Prostate gland (tissue), 2 donors: ENCODE measurements at places on chromosomes 6 and 20. TPM values are rescaled to one million over a fixed set of nuclear protein-coding genes. Genes with fewer than 3 reads are reported as not detected.
A peak's percentile ranks its signal among the peaks of the same experiment; 100 is the strongest.

GRCh38 chr20:4567170-4567569 lies 154.5 kb upstream of the PRND start:
- H3K27me3 ChIP-seq = no peaks in the 10 kb centered on the region
- no peak overlapping the region for H3K4me3 ChIP-seq
- no peaks in the 10 kb centered on the region for H3K4me1 ChIP-seq
- no peak overlapping the region for H3K27ac ChIP-seq

- no peaks in the 10 kb centered on the region for H3K36me3 ChIP-seq
- no peak overlapping the region for H3K4me3 ChIP-seq
- no peak overlapping the region for H3K27ac ChIP-seq
- no peaks in the 10 kb centered on the region for H3K4me1 ChIP-seq
- H3K27me3 ChIP-seq = no peaks in the 10 kb centered on the region
Observed at GRCh38 chr6:148793721-148794120, 46.9 kb downstream of the UST start.

- no peaks in the 10 kb centered on the region for H3K36me3 ChIP-seq
- H3K27ac ChIP-seq = no peak overlapping the region
- no peak for DNase-seq
- H3K4me1 ChIP-seq = no peaks in the 10 kb centered on the region
Observed at GRCh38 chr6:89775150-89775549, 44.4 kb downstream of the MDN1 start.

DNA sequence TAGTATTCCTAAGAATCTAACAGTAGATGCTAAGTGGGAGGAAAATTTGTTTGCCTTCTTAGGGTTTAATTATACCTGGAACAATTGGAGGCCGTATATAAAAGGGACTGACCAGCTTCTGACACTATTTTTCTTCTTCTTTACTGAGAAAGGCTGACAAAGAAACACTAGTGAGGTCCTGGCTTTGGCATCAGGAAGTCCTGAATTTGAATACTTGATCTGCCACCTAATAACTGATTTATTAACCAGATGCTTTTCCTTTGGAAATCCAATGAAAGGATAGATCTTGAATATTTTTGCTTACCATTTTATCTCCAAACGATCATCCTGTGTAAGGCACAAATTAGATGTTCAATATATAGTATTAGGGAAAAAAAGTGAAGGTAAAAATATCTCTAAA lies 382.5 kb downstream of the CENPW start:
- no peak overlapping the region for H3K27ac ChIP-seq
- no peaks in the 10 kb centered on the region for H3K27me3 ChIP-seq
- no peaks in the 10 kb centered on the region for H3K36me3 ChIP-seq
- H3K4me3 ChIP-seq = no peak overlapping the region

DNA sequence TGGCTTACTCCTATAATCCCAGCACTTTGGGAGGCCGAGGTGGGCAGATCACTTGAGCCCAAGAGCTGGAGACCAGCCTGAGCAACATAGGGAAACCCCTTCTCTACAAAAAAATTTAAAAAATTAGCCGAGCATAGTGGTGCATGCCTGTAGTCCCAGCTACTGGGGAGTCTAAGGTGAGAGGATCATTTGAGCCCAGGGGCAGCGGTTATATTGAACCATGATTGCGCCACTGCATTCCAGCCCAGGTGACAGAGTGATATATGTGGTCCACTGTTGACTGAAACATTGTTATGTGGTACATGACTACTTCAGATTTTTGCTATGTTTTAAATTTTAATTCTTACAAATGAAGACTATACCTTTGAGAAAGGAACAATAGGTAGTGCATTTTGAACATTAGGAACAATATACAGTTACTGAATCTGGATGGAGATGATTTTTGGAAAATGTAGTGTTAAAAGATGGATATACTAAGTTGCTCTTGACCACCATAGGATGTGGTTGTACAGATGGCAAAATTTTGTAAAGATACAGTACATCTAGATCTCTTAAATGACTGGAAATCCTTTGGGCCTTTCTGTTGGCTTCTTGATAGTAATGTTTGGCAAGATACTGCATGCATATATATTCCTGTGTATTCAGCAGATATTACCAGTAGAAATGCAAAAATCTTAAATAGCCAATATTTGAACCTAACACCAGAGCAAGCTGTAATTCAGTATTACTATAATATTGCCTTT lies 35.9 kb downstream of the MAPK14 start:
- no peak for DNase-seq
- H3K4me1 ChIP-seq = peaks cover 2% of the 10 kb centered on the region
- no peaks in the 10 kb centered on the region for H3K36me3 ChIP-seq
- H3K4me3 ChIP-seq = no peak overlapping the region
- H3K27ac ChIP-seq = no peak overlapping the region

LHFPL5 gene
- total RNA-seq = not detected

DNA sequence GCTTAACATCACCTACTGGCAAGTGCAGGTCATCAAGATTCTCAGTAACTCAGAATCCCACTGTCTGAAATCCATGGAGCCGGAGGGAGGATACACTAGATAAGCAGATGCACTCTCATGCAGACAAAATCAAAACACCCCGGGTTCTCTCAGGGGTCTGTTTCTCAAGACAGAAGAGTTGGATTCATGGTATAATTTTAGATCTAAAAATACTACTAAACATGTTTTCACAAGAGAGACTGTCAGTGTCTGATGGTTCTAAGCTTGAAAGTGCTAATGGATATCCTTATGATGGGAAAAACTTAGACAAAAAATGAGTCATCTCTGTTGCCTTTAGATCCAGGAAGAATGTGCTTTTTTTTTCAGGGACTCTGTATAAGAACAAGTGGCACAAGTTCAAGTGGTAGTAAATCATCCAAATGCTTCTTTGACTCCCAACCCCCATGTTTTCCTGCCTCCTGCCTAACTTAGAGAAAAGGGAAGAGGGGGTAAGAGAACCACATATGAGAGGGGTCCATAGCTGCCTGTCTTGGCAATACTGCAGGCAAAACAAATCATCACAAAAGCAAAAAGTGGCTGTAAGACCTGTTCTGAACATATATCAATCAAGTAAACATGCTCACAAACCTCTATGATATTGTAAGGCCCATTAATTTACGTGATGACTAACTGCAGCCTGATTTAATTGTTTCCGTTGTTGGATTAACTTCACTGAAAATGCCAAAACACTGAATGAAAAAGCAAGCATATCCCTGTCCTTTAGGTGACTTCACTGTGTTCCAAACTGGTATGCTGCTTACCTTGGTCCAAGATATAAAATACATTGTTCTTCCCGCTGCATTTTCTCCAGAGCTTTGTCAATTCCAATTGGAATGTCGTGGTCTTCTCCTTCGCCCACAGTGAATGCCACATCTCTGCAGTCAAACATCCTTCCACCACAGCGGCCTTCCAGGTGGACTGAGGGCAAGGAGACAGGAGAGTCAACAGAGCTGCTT lies 84.0 kb upstream of the TULP1 start:
- peaks cover 19% of the 10 kb centered on the region for H3K4me1 ChIP-seq
- no peak for DNase-seq
- H3K27me3 ChIP-seq = no peaks in the 10 kb centered on the region
- H3K4me3 ChIP-seq = no peak overlapping the region
- peak overlapping the region; percentile 93 for H3K27ac ChIP-seq

HMGN3 gene
- total RNA-seq = 117 TPM

IFNGR1 gene
- 65.3 TPM for total RNA-seq

GRCh38 chr6:46437671-46438221 lies 53.5 kb downstream of the RCAN2 start:
- no peak overlapping the region for H3K4me3 ChIP-seq
- no peaks in the 10 kb centered on the region for H3K27me3 ChIP-seq
- H3K4me1 ChIP-seq = no peaks in the 10 kb centered on the region
- no peaks in the 10 kb centered on the region for H3K36me3 ChIP-seq
- no peak overlapping the region for H3K27ac ChIP-seq

DNA sequence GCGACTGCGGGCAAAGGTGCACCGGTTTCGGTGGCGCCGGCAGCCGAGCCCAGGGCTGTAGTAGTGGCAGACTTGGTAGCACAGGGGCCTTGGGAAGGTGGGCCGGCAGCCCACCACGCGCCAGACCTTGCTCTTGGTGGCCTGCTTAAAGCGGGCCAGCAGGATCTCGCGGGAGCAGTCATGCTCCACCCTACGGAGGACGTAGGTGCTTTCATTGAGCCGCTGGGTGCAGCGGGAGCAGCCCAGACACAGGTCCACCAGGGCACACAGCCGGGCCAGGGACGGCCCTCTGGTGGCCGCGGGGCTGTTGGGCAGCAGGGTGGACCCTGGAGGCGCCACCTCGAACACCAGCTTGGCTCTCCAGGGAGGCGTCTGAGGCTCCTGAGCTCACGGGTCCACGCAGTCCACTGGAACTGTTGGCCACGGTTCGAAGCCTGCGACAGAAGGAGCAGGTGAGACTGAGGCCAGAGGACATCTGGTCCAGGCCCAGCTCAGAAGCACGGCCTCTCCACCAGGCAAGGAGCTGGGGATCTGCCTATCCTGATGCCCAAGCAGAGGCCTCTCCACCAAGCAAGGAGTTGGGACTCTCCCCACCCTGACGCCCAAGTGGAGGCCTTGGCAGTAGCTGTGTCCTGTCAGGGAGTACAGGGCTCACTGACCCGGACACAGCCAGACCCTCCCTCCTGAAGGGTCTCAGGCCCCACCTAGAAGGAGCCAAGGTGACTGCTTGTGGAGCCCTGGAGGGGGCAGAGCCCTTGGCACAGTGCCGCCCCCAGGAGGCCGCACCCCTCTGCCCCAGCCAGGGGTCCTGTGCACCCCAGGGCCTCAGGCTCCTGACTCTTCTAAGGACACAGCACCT lies 1.0 kb downstream of the HELZ2 start:
- peak overlapping the region; percentile 80 for H3K27ac ChIP-seq
- no peaks in the 10 kb centered on the region for H3K36me3 ChIP-seq
- peak overlapping the region; percentile 89 for H3K4me3 ChIP-seq
- peaks cover 3% of the 10 kb centered on the region for H3K4me1 ChIP-seq
- DNase-seq = no peak
- no peaks in the 10 kb centered on the region for H3K27me3 ChIP-seq

JARID2 gene
- total RNA-seq = 35.4 TPM

GRCh38 chr20:145877-146276 lies 3.5 kb downstream of the DEFB126 start:
- H3K27me3 ChIP-seq = no peaks in the 10 kb centered on the region
- no peak overlapping the region for H3K4me3 ChIP-seq
- no peaks in the 10 kb centered on the region for H3K4me1 ChIP-seq
- no peaks in the 10 kb centered on the region for H3K36me3 ChIP-seq

DNA sequence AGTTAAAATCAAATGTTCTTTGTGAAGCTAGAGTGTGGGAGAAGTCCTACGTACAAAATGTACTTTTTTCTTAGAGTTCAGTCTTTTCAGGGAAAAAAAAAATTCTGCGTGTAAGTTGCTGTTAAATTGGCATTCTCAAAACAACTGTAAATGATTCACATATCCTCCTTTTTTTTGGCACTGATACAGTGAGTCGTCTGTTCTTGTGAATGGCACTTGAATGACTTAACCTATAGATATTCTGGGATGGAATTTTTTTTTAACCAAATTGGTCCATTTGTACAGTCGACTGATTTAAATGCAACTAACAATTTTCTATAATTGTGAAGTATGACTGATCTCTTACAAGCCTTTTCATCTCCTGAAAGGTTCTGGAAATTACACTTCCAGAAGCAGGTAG lies 5.5 kb upstream of the JAG1 start:
- no peaks in the 10 kb centered on the region for H3K36me3 ChIP-seq
- no peaks in the 10 kb centered on the region for H3K27me3 ChIP-seq
- H3K27ac ChIP-seq = no peak overlapping the region

DNA sequence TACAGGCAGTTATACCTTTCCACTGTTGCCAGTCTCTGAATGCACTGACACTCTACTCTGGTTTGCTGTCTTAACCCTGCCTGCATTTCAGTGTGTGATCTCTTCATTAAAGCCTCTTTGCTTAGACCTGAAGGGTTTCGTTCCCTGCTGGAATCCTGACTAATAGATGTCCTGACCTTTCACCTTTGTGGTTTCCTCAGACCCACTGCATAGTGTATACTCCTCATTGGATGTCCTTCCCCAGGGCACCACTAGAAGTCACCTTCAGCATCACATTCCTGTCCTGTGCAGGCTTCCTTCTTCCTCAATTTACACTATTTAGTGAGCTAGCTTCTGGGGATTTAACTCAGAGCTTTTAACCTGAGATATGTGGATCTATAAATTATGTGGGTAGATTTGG lies 120.6 kb downstream of the RCAN2 start:
- H3K27me3 ChIP-seq = no peaks in the 10 kb centered on the region
- DNase-seq = no peak
- H3K4me3 ChIP-seq = no peak overlapping the region
- H3K36me3 ChIP-seq = no peaks in the 10 kb centered on the region

SMOC2 gene
- 167 TPM for total RNA-seq

RIPOR3 gene
- 11.3 TPM for total RNA-seq

- no peak overlapping the region for H3K27ac ChIP-seq
- DNase-seq = no peak
- no peaks in the 10 kb centered on the region for H3K4me1 ChIP-seq
- no peaks in the 10 kb centered on the region for H3K36me3 ChIP-seq
- H3K4me3 ChIP-seq = no peak overlapping the region
- H3K27me3 ChIP-seq = no peaks in the 10 kb centered on the region
Observed at GRCh38 chr6:92043777-92044176, 1375.6 kb downstream of the EPHA7 start.

- H3K27me3 ChIP-seq = no peaks in the 10 kb centered on the region
- H3K4me1 ChIP-seq = no peaks in the 10 kb centered on the region
- no peak overlapping the region for H3K27ac ChIP-seq
Observed at GRCh38 chr6:68502946-68503345, 132.1 kb upstream of the ADGRB3 start.

DNA sequence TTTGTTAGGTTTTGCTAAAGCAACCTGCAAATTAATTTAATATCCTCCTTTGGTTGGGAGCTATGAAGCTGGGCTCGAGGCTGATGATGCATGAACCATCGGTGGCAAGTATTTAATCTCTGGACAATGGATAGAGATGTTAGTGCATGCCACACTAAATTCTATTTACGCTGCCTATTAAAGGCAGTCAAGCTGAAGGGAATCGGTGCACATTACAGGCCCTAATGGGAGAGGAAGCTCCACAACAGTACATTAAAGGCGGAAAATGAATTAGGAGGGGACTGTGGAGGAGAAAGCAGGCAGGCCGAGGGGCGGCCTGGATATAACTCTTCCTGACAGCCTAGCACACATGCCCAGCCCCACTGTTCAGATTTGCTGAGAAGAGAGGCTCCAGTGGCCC lies 132.4 kb upstream of the MAFB start:
- no peaks in the 10 kb centered on the region for H3K27me3 ChIP-seq
- H3K4me1 ChIP-seq = no peaks in the 10 kb centered on the region
- H3K27ac ChIP-seq = no peak overlapping the region
- H3K4me3 ChIP-seq = no peak overlapping the region

GRCh38 chr6:43052842-43053544 lies 658 bp downstream of the CUL7 start:
- DNase-seq = no peak
- H3K4me1 ChIP-seq = peaks cover 10% of the 10 kb centered on the region
- peak overlapping the region; percentile 80 for H3K27ac ChIP-seq
- H3K36me3 ChIP-seq = peaks cover 6% of the 10 kb centered on the region

PTCRA gene
- total RNA-seq = not detected

DNA sequence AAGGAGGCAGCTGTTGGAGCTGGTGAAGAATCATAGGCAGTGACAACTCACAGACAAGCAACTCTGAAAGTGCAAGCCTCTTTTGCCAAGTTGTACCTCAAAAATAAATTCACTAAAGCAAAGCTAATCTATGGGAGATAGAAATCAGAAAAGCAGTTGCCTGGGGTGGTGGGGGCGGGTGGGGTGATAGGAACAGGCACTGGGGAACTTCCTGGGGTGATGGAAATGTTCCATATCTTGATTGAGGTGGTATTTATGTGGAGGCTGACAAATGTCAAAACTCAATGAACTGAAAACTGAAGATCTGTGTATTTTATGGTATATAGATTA lies 52.4 kb downstream of the ATP9A start:
- no peaks in the 10 kb centered on the region for H3K36me3 ChIP-seq
- peak overlapping the region; percentile 10 for H3K27ac ChIP-seq
- H3K4me3 ChIP-seq = no peak overlapping the region
- no peak for DNase-seq
- H3K27me3 ChIP-seq = no peaks in the 10 kb centered on the region
- no peaks in the 10 kb centered on the region for H3K4me1 ChIP-seq
